ENCODE measurements at places on chromosomes 13 and 19.

DNA sequence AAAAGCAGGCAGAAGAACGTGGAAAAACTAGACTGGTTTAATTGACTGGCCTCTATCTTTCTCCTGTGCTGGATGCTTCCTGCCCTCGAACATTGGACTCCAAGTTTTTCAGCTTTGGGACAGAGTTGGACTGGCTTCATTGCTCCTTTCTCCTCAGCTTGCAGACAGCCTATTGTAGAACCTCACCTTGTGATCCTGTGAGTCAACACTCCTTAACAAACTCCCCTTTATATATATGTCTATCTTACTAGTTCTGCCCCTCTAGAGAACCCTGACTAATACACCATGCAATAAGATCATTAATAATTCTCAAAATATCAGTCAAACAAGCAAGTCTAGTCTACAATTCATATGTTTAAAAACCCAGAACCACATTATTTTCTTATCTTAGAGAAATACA is 662.4 kb downstream of the TBC1D4 start:
- no peak for DNase-seq

DNA sequence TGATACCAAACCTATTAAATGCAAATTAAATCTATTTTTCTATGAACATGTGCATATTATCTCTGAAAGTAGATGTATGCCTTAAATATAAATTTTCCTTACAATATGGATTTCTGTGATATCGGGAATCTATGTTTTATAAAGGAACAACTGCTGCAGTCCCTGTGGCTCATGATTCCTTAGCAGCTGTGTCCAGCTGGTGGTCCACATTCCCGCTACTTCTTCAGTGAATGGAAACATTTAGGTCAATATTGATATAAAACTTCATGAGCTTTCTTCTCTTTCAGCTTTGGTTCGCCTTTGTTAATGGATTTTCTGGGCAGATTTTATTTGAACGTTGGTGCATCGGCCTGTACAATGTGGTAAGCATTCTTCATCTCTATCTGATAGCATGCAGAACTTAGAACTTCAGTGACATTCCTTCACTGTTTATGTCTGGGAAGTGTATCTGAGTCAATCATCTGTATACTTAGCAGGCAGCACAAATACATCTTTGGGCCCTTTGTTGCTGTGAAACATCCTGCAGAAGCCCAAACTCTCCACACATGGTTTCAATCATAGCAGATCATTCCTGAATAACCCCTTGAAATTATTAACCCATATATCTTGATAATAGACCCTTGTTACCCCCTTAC is 223.9 kb downstream of the SHISA2 start:
- no peak for DNase-seq

GRCh38 chr13:99619207-99619606 is 117.9 kb downstream of the TM9SF2 start:
- DNase-seq = no peak

- DNase-seq = no peak
These were observed 10.3 kb upstream of the KLK3 start for GRCh38 chr19:50844296-50844935.
